ENCODE measurements at places on chromosomes 4 and X. TPM values are rescaled to one million over a fixed set of nuclear protein-coding genes. Genes with fewer than 3 reads are reported as not detected.
A peak's percentile ranks its signal among the peaks of the same experiment; 100 is the strongest.

GRCh38 chr4:175418516-175418915, 393.5 kb downstream of the GPM6A start:
- DNase-seq: no peak

DNA sequence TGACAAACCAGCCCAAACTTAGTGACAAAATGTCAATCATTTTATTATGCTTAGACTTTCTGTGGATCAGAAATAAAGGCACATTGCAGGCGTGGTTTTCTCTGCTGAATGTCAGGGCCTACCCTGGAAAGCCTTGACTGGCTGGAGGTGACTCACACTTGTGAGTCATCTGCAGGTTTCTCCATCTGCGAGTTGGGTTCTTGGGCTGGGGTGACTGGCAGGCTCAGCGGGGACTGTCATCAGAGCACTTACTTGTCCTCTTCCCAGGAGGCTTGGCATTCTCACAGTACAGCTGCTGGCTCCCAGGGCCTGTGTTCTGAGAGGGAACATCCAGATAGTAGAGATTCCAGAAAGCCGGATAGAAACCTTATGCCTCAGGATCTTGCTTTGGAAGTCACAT, 153.8 kb upstream of the AGA start:
- peak; percentile 74 for DNase-seq

DNA sequence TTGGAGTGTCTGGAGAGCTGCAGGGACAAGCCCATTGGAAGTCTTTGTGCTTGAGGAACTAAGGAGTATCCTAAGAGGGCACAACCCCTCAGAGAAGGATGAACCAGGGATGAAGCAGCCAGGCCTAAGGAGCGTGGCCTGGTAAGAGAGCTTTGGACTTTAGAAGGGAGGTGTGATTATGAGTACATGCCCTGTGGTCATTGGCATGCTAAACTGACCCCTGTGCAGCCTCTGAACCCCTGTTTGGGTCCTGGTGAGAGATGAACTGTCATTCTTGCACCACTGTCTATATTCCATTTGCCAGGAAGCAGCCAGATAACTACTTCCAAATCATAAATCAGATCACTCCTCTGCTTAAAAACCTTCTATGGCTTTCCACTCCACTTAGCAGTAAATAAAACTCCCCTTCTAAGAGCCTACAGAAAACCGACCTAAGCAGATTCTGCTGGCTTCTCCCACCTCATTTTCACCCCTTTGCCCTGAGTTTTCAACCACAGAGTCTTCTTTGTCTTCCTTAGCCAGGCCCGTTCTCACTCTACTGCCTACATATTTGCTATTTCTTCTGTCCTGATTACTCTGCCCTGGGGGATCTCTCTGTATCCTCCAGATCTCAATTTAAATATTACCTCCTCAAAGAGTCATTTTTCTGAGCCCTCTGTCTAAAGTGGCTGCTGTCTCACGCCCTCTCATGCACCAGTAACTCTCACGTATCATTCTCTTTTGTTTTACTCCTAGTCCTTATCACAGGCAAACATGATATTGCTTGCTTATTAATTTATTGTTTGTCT, 56.7 kb downstream of the MID1IP1 start:
- DNase-seq: no peak

GRCh38 chrX:124194199-124194598, 138.3 kb upstream of the TEX13D start:
- peak; percentile 11 for DNase-seq

GRCh38 chr4:65250916-65251315, 419.4 kb downstream of the EPHA5 start:
- DNase-seq: no peak

GRCh38 chrX:129981200-129981553, 1.3 kb upstream of the BCORL1 start:
- DNase-seq: no peak

DNA sequence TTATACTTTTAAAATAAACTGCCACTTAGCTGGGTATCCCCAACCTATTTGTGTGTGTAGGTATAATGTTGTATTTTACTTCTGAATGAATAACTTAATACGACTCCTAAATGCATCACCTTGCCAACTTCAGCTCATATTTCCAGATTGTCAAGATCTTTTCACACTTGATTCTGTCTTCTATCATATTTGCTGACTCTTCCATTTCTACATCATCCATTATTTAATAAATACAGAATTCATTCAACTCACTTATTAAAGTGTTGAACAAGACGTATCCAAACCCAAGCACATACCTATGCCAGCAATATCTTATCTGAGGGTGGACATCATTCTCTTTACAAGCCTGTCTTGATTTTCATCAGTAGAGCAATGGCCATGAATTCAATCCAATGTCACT, 91.2 kb upstream of the FAM47C start:
- no peak for DNase-seq

DNA sequence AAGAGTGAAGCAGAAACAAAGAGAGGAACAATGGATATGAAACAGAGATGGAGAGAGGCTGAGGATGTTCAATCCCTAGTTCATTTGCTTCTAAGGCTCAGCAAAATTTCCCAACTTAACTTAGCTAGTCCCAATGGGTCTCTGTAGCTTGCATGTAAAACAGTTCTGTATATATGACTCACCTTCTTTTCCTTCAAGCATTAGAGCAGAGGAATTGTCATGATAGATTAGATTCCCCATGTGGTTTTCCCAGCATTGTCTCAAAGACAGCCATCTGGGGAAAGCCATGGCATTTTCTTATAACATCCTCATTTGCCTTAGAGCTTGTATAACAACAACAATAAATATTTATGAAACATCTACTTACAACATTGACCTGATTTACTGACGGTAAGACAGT, 93.9 kb upstream of the GATB start:
- DNase-seq: peak; percentile 5

DNA sequence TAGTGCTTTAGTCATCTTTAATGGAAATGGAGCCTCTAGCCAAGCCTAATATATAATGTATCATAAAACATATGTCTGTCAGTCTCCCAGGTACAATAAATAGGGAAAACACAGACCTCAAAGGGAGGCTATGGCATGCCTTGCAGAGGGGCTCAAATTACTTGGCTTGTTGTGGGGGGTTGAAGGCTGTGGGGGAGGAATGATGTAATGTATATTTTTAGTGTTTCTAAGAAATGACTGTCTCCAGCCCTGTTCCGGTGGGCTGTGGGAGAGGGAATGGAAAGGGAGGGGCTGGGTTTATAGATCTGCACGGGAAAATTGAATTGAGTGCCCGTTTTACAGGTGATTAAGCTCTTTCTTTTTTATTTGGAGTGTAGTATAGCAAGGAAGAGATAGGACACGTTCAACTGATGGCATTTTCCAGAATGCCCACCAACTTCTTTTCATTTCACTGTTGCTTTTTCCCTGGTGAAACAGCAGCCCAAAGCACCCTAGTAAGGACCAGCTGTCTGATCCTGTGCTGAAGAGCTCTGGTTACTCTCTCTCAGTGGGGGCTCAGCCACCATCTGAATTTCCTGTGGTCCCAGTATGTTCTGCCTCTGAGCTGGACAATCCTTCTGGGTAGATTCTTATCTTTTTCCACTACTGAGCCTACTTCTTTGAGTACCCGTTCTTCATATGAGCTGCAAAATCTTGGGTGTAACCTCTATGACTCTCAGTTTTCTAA, 220.7 kb upstream of the CASK start:
- DNase-seq: peak; percentile 37

GRCh38 chr4:140150886-140151698, 2.9 kb downstream of the MAML3 start:
- DNase-seq: peak; percentile 92

GRCh38 chr4:144342949-144343760, 202.6 kb upstream of the GYPA start:
- no peak for DNase-seq

- peak; percentile 38 for DNase-seq
Observed at GRCh38 chr4:107183155-107183774, 147.2 kb upstream of the DKK2 start.

DNA sequence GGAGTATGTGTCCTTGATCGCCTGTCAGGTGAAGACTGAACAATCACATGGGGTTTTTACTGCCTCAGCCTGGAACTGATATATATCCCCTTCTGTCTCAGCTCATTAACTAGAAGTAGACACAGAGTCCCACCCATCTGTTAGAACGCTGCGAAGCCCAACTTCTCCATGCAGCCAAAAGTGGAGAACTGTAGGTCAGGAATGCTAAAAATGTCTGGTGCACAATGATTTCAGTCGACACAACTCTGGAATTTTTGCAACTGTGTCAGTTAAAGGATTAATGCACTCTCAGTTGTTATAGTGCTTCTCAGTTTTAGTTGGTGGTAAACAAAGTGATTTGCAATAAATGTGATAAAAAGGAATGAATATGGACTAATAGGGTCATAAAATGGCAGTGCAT, 287.2 kb downstream of the INPP4B start:
- DNase-seq: no peak

GRCh38 chrX:78104447-78105176, 564 bp downstream of the PGK1 start:
- DNase-seq: peak; percentile 7

DNA sequence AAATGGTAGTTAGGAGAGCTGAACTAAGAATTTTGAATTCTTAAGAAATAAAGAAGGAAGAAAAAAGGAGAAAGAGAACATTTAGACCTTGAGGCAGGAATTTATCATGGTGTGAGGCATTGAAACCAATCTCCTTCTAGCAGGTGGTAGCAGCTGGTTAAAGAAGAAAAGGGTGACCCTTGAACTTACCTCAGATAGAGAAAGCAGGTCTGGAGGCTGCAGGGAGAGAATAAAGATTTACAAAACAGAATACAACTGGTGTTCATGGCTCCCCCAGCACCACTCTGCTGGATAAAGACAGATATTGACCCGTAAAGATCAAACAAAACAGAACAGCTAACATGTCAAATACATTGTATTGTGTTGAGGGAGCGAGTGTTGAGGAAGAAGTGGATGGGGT, 56.0 kb downstream of the NCAPG start:
- no peak for DNase-seq

- no peak for DNase-seq
Observed at GRCh38 chr4:174948826-174949225, 30.7 kb downstream of the ADAM29 start.

DNA sequence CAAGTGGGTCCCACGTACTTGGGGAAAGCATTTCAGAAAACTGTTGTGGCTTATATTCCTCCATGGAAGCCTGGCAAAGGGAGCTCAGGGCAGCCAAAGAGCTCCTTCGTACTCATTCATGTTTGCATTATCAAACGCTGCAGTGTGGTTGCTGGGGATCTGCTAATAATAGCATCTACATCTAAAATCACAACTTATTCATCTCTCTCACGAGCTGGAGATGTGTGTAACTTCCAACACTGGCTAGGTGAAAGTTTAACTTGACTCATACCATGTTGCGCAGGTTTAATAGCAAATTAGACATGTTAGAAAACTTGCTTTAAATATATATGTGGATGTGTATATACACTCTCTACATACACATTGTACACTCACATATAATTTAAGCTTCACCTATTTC, 415.1 kb downstream of the AFF2 start:
- DNase-seq: no peak

GRCh38 chr4:110799211-110799610, 176.3 kb upstream of the PITX2 start:
- DNase-seq: no peak

GRCh38 chr4:170805352-170805751, 715.6 kb upstream of the AADAT start:
- no peak for DNase-seq

DNA sequence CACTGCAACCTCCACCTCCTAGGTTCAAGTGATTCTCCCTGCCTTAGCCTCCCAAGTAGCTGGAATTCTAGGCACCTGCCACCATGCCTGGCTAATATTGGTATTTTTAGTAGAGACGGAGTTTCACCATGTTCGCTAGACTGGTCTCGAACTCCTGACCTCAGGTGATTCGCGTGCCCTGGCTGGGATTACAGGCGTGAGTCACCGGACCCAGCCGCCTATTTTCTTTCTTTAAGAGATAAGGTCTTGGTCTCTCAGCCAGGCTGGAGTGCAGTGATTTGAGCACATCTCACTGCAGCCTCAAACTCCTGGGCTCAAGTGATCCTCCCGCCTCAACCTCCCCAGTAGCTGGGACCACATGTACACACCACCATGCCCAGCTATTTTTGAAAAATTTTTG, 166.5 kb downstream of the DHRSX start:
- DNase-seq: peak; percentile 26

DNA sequence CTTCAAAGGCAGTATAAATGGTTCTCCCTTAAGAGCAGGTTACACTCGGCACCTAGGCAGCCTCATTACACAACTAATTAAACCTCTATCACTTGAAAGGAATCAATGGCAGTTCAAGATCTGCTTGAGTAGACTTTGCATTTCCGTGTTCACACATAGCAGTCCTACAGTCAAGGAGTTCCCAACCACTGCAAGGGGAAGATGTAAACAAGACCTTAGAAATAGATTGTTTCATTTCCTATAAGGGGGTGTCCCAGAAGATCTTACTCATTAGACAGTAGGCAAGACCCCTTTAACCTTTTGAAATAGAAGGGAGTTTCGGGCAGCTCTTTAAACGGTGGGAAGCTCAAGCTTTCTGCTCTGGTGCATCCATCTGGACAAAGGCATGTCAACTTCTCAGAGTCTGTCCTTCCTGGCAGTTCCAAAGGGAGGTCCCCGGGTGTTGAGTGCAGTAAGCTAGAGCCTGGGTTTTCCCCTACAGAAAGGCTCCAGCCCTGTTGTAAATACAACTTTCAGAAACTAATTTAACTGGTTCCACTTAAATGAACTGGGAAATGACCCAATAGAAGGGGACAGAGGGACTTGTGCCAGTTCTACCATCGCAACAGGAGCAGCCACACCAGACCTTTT, 150.8 kb downstream of the RBMX2 start:
- DNase-seq: no peak

- no peak for DNase-seq
Observed at GRCh38 chrX:29834764-29835163, 380.6 kb upstream of the MAGEB2 start.

DNA sequence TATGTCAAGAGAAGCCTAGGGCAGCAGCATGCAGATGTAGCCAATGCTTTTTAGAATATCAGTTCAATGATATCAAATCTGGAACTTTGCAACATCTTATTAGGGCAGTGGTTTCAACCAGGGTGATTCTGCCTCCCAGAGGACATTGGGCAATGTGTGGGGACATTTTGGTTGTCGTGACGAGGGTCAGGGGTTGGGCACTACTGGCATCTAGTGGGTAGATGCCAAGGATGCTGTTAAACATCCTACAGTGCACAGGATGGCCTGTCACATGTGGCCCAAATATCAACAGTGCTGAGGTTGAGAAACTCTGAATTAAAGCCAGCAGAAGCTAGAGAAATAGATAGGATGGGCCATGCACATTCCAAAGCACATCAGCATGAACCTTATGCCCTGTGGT, 152.3 kb downstream of the AMELX start:
- no peak for DNase-seq

The HADH gene
- total RNA-seq: 5.3 TPM

The CCNB3 gene
- 0.40 TPM for total RNA-seq

The CFAP99 gene
- total RNA-seq: not detected

The C4orf36 gene
- total RNA-seq: 0.40 TPM

The CSAG3 gene
- total RNA-seq: 2.2 TPM

The NUP62CL gene
- 2.2 TPM for total RNA-seq

The PIR gene
- total RNA-seq: 42.0 TPM

The TRO gene
- total RNA-seq: 7.1 TPM

The PRR27 gene
- not detected for total RNA-seq

The MXRA5 gene
- total RNA-seq: 0.21 TPM

The ATP8A1 gene
- total RNA-seq: 1.7 TPM

The SLITRK2 gene
- total RNA-seq: not detected

Data from Daoy (cell line).